M059J (cell line): ENCODE measurements at places on chromosomes 5 and 9.

DNA sequence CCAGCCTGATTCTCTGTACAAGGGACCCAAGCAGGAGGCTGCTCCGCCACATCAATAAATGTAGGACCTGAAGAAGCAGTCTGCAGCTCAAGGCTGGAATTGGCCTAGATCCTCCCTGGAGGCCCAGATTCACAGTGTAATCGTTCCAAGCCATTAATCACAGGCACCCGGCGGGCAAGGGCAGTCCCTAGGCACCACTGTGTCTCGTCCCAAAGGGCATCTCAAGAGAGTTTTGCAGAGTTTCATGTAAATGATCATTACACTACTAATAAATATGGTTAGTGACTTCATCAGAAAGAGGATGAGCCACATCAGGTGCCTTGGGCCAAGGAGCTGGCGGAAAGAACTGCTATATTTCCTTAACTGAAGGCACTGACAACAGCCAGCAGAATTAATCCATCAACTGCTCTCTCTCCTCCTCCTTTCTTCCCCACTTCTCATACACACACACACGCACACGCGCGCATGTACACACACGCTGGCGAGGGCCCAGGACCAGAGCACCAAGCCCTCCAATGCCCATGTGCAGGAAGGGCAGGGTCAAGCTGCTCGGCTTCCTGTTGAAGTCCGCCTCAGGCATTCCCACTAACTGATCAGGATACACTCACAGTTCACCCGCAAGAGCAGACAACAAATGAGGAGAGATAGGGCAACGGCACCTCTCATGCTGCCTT lies 33.9 kb downstream of the GNAQ start:
- DNase-seq: no peak

DNA sequence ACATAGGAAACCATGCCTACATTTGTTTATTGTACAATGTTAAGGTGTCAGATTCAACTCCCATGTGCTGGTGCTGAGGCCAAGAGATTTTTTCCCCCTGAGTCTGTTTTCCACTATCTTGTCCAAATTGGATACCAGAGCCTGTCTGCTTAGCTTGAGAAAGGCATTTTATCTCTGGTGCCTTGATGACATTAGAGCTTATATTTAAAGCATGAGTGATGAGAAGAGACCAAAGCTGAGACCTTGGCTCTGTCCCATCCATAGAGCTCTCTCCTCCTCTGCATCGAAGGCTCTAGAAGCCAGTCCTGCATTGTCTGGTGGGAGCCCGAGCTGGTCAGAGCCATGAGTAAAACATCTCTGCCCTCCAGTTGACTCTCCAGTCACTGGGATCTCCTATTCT lies 10.4 kb upstream of the PPP2CA start:
- no peak for DNase-seq

DNA sequence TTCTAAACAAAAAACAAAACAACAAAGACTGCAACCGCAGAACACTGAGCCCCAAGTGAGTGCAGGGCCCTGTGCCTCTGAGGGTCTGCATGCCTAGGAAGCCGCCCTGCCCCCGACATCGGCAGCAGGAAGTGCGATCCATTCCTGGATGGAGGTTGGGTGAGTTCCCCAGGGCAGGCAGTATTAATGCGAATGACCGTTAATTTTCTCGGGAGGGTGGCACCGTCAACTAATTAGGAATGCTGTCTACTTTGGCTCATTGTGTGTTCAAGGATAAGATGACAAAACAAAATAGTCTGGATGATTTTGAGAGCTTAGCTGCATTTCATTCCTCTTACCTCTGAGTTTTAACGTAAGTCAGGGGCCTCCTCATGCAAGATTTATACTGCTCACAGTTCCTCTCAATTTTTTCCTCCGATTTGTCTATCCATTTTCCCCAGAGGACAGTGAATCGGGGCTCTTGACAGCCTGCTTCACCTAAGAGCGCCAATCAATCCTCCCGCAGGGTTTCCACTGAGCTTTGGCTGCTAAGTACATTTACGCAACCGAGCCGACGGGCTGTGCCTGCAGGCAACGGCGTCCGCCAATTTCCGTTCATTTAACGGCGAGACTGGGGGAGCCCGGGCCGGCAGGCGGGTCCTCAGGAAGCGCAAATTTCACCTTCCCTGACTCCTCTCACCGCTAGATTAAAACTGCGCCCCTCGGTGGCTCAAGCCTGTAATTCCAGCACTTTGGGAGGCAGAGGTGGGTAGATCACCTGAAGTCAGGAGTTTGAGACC lies 2.9 kb upstream of the NXNL2 start:
- DNase-seq: peak; percentile 74

GRCh38 chr5:14503681-14504331 lies 77.8 kb upstream of the OTULINL start:
- DNase-seq: no peak

DNA sequence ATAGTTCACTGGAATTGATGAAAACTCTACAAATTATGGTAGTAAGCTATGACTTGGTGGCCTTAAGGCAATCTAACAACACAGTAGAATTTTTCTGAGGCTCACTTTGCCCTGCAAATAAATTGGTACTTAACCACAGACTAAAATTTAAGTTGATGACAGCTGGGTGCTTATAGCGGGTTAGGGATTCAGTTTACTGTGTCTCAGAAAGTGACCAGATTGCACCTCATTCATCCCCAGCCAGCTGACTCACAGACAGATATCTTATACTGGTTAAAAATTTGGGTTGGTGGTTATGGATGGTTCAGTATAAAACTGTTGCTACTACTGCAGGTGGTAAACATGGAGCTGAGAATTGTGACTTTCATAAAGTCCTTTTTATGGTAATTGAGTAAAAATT lies 2.8 kb downstream of the CKS2 start:
- DNase-seq: peak; percentile 48

DNA sequence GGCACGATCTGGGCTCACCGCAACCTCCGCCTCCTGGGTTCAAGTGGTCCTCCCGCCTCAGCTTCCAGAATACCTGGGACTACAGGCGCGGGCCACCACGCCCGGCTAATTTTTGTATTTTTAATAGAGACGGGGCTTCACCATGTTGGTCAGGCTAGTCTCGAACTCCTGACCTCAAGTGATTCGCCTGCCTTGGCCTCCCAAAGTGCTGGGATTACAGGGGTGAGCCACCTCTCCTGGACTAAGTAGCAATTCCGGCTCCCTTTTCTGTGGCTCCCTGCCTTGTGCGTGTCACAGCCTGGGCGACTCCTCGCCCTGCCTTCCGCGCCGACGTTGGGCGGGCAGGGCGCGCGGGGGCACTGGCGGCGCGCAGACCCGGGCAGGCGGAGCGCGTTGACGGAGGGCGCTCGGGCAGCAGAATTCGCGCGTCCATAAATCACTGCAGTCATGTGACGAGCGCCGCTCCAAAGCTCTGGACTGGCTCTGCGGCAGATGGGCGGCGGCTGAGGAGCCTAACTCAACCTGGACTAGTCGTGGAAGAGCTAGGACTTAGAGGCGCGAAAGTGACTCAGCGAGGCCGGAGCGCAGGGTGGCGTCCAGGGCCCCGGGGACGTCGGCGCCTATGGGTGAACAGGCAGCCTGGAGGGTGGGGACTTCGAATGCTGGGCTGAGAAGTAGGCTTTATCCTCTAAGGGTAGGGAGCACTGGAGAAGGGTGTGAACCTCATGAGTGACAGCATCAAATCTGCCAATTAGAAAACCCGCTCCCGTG lies 1.4 kb upstream of the CIZ1 start:
- no peak for DNase-seq

DNA sequence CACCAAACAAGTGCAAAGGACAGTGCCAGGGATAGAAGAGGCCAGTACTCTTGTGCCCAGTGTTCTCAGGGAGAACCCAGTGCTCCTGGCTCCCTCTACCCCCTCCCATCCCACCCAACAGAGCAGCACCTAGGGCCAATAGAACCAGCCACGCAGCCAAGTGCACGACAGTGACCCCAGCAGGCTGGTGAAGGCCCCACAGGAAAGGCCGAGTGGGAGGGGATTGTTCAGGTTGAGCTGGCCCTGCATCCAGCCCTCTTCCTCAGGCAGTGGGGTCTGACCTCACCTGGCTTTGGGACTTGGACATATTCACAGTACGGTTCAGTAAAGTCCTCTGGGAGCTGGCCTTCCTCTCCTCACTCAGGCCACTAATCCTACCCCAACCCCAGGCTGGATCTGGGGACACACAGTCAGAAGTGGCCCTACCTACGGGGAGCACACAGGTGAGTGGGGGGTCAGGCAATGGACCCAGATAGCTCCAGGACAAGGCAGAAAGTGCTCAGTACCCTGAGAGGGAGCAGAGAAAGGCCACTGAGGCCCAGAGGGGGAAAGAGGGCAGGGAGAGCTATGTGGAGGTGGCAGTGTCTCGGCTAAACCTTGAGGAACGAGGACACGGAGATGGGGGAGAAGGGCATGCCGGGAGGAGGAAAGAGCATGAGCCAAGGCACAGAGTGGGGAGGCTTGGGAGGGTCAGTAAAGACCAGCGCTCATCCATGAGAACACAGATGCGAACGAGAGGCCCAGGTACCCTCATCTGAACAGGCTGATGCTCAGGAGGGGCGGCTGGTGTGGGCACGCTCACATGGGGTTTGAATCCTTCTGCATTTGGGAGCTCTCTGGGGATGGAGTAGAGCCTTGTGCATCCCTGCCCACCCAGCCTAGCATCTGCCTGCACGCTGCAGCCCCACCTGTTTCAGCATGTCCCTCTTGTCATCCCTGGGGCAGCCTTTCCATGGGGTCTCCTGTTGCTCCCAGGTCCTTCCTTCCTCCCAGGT lies 25.6 kb downstream of the POLR1E start:
- peak; percentile 14 for DNase-seq

DNA sequence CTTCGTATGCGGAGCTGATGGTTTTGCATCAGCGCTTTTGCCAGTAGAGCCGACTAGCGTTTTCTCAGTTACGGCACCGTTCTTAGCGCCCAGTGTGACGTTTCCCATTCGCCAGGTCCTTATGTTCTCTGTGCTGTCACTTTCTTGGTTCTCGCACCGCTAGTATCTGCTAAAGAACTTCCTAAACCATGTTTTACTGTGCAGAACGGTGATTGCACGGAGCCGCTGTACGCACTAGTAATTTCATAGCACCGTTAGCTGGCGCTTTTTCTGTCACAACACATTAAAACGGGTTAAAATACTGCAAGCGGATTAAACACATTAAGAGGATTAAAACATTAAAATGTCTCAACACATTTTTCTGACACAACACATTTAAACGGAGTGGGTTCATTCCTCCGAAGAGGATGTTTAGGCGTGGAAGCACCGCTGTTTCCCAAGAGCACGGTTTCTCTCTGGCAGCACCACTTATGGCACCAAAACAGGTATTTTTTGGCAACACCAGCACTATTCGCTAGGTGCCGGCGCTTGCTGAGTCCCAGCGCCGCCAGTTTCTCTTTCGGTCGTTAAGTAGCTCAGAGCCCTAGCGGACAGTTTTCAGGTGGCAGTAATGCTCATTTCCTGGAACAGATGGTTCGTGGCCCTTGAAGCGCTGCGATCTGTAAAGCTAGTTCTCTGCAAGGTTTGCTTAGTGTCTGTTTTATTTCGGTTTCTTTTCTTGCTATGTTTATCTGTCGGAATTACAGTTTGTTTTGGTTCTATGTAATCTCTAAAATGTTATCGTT lies 20.3 kb downstream of the ANXA2R start:
- peak; percentile 96 for DNase-seq

DNA sequence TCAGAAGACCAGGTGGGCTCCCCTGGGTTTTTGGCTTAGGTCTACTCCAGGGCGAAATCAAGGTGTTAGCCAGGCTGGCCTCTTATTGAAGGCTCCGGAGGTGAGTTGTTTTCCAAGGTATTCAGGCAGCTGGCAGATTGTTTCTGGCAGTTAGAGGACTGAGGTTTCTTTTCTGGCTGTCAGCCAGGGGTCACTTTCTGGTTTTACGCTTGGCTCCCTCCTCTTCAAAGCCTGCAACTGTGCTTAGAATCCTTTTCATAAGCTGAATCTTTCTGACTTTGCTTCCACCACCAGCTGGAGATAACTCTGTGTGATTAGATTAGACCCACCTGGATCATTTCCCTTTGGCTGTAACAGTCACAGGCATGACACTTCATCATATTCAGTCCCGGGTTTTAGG lies 24.6 kb downstream of the RFK start:
- peak; percentile 87 for DNase-seq

- DNase-seq: peak; percentile 45
These were observed 211.6 kb downstream of the SYK start for GRCh38 chr9:91012933-91013841.

DNA sequence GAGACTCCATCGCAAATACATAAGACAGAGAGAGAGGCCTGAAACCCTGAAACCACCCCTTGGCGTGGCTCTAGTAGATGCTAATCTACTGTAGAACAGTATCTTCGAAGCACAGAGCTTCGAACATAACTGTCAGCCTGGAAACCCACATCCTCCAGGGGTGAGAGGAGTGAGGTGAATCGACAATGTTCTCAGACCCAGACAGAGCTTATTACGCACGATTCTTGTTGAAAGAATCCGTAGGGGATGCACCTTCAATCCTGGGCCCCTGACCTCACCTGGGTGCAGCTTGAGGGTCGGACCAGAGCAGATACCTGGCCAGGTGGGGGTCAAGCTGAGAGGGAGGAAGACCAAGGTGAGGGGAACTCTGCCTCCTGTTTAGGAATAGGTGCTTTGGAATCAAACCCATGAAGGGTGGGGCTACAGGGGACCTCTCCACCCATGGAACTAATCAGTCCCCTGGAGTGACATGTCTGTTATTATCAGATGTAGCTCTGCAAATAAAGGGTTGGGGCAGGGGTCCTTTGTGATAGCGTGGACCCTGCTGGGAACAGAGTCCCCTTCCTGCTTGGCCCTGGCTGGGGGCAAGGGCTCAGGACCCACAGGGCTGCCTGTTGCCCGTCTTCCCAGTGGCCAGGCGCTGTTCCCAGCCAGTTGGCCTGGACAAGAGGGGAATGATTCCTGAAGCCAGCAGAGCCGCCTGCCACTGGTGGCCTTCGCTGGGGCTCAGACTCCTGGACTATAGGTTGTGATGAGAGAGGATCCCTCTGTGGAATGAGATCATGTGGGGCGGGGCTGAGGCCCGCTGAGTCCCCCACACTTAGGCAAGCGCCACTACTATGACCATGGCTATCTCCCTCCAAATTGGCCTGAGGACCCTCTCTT lies 41.2 kb downstream of the DBH start:
- no peak for DNase-seq

GRCh38 chr9:70933321-70933720 lies 188.1 kb downstream of the TRPM3 start:
- no peak for DNase-seq

GRCh38 chr5:60822285-60822556 lies 21.8 kb downstream of the ELOVL7 start:
- DNase-seq: no peak

DNA sequence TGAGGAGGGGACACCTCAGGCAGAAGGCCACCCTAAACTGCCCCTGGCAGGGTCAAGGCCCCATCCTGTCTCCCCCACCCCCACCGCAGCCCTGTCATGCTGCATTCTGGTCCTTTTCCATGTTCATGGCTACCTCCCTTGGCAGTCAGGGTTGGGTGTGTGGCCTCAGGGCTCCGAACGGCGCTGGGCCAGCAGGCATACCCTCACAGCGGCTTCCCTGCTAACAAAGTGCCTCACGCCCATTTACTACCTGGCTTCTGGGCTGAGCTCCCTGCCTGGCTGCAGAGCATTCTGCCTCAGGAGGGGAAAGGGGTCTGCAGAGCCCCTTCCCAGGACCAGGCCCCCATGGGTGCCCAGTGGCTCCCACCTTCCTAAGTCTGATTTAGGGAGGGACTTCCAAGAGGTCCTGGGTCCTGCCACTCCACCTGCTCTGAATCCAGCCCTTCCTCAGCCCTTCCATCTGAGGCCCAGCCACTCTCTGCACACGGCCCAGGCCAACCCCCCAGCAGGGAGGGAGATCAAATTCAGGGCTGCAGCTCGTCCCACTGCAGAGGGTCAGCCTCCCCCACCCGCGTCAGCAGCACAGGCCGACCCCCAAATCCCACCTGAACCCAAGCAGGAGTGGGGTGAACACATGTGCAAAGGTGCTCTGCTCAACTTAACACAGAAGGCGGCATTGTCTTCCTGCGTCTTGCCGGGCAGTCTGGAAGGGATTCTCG lies 115.9 kb upstream of the PHYKPL start:
- no peak for DNase-seq
